ENCODE measurements at places on chromosomes 12 and 14. TPM values are rescaled to one million over a fixed set of nuclear protein-coding genes. Genes with fewer than 3 reads are reported as not detected.

Gene HCFC2
- 22.8 TPM for total RNA-seq

Gene ZFYVE21
- 72.9 TPM for total RNA-seq

Gene CHPT1
- 59.0 TPM for total RNA-seq

Gene ACOT2
- 27.2 TPM for total RNA-seq

Gene PTPRQ
- 0.86 TPM for total RNA-seq

Gene PLCZ1
- total RNA-seq: not detected

Gene ANO4
- total RNA-seq: 0.26 TPM

Gene RNASE2
- not detected for total RNA-seq

Gene CLEC1A
- not detected for total RNA-seq

Gene PLEKHG7
- total RNA-seq: not detected

Gene DTX1
- 0.03 TPM for total RNA-seq

Gene CLEC2A
- total RNA-seq: not detected

Gene A2M
- total RNA-seq: 4.2 TPM

Gene PPM1H
- total RNA-seq: 2.9 TPM

Gene MAP3K9
- total RNA-seq: 0.07 TPM

Gene SAMD15
- total RNA-seq: 1.7 TPM

Gene CPNE6
- total RNA-seq: not detected

Gene BDKRB2
- total RNA-seq: 0.73 TPM

Gene RND1
- 0.26 TPM for total RNA-seq

Gene ASCL1
- total RNA-seq: not detected

Gene APPL2
- 56.4 TPM for total RNA-seq

Gene NXPH4
- 49.1 TPM for total RNA-seq
